Coronary artery (tissue), 2 donors: ENCODE measurements at places on chromosomes 16 and 17.
A peak's percentile ranks its signal among the peaks of the same experiment; 100 is the strongest.

- DNase-seq: no peak
Measured at GRCh38 chr16:85296859-85297660, 184.8 kb upstream of the CIBAR2 start.

GRCh38 chr16:1450218-1450617 lies 5.9 kb upstream of the CCDC154 start:
- no peak for DNase-seq

GRCh38 chr16:28191364-28191960 lies 20.3 kb downstream of the XPO6 start:
- DNase-seq: no peak

DNA sequence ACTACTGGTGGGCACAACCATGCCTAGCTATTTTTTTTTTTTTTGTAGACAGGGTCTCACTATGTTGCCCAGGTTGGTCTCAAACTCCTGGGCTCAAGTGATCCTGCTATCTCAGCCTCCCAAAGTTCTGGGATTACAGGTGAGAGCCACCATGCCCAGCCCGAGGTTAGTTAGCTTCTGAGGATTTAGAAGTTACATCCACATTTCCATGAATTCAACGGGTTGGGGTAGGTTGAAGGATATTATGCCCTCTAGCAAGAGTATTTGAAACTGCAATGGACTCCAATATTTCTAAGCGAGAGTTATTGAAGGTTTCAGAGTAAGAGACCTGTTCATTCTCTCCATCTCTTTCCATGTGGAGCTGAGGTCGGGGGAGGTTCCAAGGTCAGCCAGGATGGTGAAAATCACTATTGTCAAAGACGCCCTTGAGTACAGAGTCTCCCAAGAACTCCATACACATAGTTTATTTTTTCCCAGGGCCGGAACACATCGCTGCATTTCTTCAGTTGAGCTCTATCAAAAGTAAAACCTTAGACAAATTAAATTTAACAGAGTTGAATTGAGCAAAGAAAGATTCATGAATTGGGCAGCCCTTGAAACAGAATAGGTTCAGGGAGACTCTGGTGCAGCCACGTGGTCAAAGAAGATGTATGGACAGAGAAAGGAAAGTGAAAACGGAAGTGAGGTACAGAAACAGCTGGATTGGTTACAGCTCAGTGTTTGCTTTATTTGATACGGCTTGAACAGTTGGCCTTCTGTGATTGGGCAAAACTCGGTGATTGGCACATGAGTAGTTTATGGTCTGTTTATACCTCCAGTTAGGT lies 19.0 kb upstream of the ITPRIPL2 start:
- peak; percentile 12 for DNase-seq

DNA sequence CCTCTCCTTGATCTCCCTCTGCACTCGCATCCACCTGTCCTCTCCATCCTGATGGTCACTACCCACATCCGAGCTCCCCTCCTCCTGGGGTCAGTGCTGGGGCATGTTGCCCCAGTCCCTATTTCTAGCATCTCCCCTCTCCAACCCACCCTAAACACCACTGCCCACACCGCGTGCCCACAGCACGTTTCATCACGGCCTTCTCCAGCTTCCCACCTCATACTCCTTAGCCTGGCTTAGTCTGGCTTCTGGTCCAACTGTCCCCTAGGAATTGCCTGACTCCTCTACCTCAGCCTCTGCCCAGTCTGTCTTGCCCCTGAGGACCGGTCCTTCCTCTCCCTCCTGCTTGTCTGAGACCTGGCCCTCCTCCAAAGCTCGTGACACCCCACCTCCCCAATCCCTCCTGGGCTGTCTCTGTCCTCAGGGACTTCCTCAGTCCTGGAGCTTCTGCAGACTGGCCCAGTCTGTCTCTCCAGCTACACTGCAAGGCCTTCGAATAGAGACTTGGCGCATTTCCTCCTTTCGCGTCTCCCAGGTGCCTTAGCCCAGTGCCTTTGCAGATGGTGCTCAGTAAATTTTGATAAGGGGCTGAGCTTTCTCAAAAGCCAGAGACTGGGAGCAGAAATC lies 4.9 kb downstream of the ALOX15 start:
- DNase-seq: no peak

DNA sequence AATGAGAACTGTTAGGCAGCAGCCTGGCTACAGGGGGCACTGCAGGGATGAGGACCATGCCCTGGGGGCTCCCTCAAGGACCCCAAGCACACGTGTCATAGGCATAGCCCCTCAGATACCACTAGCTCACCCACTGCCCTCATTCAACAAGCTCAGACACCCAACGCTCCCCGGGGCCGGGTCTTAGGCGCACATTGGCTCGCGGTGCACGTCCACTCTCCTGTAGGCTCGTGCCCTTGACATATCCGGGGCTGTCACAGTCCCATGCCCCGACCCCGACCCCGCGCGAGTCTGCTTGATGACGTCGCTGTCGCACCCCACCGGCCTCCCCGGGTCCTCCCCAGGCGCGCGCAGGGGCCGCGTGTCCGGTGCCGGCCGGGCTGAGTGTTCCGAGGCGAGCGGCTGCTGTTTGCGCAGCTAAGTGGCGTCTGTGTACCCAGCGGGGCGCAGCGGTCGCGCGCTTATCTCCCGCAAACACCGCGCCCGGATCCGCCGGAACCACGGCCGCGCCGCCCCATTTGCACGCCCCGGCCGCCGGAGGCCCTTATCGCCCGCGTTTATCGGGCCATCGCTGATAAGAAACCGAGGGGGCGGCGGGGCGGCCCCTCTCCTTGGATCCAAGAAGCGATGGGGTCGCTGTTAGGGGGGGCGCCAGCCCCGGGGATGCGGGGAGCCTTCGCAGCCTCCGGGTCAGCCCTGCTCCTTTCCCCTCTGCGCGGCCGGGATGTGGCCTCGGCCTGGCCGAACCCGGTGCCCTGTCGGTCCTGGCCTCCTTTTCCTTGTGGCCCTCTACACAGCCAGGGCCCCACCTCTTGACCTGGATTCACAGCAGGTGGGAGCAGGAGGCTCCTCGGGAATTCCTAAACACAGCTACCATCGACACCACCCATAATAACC lies 20.7 kb upstream of the NAGS start:
- DNase-seq: no peak

GRCh38 chr16:48129926-48130325 lies 25.9 kb downstream of the ABCC12 start:
- DNase-seq: no peak
